Activated T-cell treated with anti-CD3 and anti-CD28 coated beads for 1 hour (primary cell): ENCODE measurements at places on chromosomes 5 and 9.

DNA sequence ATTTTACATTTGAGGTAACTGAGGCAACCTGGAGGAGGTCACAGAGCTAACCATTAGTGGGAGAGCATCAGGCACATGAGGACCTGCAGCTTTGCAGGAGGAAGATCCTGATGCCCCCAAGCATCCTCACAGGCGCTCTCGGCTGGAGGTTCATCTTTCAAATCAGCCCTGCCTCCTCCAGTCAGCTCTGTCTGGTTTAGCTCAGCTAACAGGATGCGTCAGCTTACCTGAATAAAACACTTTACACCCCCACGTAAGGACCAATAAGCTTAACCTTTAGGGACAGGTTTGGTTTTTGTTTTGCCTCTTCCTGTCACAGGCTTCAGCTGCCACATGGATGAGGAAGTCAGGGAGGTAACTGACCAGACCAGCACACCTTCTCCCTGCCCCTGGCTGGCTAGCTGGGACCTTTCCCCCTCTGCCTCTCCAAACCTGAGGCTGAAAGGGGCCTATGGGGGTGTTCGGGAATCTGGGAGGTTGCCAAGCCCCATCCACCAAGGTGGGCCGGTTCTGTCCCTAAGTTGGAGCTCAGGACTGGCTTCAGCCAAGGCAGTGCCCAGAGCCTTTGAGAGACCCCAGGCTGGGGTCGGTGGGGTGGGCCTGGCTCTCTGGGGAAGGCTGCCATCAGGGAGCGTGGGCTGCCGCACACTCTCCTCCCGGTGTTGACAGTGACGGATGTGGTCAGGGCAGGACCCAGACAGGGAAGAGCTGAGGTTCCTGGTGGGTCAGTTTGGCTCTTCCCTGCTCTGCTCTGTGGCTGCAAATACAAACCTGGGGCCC, 20.0 kb upstream of the FCN1 start:
- no peak for DNase-seq

GRCh38 chr9:23567516-23568165, 258.4 kb downstream of the ELAVL2 start:
- DNase-seq: no peak

GRCh38 chr5:41503310-41503709, 7.1 kb downstream of the PLCXD3 start:
- no peak for DNase-seq

DNA sequence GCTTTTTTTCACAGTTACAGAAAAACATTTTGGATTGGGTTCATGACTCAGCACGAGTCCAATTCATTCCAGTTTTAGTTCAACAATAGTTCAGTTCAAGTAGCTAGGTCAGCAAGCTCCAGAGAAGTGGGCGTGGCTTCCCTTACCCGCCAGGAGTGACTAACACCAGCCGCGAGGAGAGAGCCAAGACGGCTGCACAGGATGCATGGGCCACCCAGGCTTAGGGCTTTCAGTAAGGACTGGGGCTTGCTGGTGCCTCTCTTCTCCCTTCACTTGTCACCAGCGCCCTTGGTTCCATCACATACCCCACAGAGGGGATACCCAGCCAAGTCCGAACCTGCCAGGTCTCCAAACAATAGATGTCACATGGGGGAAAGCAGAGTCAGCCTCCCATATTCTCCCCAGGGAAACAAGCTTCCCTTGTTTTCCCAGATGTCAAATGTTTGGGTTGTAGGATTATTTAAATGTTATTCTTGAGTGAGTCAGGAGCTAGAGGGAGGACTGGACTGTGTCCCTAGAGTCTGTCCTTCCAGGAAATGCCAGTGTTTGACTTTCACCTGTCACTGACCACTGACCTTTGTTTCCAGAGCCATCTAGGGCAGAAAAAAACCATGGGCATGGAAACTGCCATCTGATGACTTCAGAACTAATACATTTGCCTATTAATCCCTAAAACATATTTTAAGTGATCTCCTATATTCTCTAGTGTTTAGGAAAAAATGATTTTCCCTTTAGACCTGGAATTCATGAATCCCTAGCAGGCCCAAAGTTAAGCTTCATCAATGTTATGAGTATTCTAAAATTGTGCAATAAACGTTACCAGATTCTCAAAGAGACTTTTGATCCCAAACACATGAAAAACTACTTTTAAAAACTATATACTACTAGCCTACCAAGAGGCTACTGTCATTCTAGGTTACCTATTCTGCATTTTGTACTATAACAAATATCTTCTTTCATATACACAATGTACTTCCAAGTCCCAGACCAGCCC, 51.9 kb downstream of the NIPAL4 start:
- no peak for DNase-seq

DNA sequence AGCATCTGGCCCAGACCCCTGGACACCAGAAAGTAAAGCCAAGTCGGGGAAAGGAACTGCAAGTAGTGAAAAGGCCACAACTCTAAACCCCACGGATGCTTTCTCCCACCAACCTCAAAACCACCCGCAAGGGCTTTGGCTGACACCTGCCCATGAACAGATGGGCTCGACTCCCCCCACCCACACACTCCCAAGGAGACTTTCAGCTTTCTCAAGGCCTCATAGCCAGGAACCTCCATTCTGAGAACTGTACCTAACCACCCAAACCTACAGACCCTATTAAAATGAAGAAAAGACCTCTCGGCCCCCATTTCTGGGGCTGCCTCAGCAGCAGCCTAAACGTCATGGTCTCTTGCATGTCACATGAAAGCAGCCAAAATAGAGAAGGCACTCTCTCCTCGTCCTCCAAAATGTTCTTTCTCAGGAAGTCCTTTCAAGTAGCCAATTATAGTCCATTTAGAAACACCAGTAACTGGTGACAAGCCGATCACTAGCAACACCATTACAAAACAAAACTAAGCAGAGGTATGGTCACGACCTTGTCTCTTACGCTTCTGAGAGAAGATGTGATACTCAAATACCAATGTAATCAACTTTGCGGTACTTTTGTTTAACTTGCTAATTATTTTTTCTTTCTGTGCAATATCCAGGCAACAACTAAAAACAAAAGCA, 2.9 kb downstream of the B4GALT1 start:
- no peak for DNase-seq

- DNase-seq: no peak
Measured at GRCh38 chr5:44321144-44321725, 68.0 kb downstream of the FGF10 start.

- DNase-seq: no peak
Measured at GRCh38 chr9:131997779-131998178, 81.9 kb downstream of the MED27 start.

- no peak for DNase-seq
Measured at GRCh38 chr5:54994628-54995027, 9.2 kb upstream of the ESM1 start.

DNA sequence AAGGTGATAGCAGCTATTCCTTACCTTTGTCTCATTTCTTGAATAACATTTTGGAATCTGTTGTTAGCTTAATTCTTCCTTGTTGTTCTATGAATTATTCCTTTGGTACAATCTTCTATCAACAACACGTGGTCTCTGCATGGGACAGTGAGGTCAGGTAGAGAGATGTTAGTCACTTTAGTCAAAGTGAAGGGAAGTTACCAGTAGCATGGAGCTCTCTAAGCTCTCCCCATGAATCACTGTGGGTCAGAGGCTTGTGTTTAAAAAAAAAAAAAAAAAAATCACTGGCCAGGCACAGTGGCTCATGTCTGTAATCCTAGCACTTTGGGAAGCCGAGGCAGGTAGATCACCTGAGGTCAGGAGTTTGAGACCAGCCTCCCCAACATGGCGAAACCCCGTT, 116.0 kb downstream of the GOLPH3 start:
- no peak for DNase-seq

DNA sequence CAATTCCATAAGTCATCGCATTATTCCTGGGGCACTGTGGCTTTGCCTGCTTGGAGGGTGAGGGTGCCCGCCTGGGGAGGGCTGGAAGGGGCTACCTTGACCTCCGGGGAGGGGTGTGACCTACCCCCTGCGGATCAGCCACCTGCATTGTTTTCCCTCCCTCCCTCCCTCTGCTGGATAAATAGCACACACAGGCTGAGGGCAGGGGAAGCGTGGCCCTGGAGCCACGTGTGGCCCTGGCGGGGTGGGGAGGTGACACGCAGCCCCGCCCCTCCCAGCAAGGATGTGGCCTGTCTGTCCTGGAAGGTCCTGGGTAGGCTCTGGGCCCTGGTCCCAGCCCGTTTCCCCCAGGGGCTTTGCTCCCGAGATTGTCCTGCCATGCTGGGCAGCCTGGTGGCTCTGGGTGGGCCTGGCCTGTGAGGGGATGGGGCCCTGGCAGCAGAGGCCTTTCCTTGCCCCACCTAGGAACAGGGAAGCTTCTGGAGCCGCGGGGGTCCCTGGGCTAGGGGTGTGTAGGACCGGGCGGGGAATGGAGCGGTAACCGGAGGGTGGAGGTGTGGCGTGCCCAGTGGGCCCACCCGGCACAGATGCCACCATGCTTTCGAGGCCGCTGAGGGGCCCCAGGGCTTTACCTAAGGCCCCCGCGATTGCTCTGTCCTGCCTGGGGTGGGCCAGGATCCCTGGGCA, 33.4 kb downstream of the RXRA start:
- DNase-seq: no peak

DNA sequence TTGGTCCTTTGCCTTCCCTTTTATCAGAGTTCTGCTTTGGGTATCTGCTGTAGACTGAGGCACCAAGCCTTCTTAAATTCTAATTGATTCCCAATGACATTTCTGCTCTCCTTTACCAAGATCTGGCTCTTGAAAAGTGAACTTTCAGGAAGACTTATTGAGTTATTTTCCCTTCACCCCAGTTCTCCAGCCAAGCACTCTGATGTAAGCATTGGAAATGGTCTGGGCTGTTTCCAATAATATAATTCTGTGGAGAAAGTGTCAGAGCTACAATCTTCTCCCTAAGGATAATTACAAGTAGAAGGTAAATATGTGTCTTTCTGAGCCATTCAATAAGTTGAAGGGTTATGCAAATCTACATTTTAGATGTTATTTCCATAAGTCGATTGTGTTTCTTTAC, 30.8 kb downstream of the BTF3 start:
- no peak for DNase-seq

DNA sequence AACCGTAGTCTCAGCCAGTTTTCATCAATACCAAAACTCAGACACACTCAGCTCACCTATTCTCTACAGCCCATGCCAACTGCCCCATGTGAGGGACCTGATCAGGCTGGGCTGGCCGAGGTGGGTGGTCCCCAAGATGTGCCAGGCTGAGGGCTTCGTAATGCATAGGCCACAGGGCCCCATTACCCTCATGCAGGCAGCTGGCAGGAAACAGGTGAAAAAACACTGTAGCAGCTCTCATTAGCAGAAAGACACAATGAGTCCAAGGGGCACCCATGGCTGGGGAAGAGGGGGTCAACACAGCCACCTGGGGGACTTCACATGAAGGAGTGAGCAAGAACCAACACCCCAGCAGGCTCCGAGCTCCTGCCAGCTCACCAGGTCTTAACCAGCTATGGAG, 8.2 kb downstream of the IPPK start:
- DNase-seq: no peak

- no peak for DNase-seq
Measured at GRCh38 chr5:146755793-146756192, 122.8 kb downstream of the PPP2R2B start.

DNA sequence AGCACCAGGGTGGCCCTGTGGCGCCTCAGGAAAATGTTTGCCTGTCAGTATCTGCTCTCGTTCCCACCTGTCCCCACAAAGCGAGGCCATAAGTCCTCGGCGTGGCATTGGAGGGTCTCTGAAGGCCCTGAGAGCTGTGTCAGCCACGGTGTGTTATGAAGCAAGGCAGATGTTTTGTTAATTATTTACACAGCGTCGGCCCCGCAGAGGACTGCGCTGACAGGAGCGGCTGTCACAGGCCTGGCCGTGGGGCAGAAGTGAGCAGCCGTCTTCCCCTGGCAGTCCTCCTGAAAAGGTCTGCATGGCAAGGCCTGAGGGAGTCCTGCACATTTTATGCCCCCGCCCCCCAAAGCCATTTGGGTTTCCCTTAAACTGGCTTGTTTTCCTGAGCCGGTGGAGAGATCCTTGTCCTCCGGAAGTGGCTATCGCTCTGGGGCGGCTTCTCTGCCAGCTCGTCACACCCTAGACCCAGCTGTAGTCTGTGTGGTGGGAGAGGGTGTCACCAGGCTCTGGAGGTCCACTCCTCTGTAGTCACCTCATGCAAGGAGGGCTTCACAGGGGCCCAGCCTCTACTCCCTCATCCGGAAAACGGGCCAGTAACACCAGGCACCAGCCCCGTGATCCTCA, 6.2 kb downstream of the NEK6 start:
- no peak for DNase-seq

DNA sequence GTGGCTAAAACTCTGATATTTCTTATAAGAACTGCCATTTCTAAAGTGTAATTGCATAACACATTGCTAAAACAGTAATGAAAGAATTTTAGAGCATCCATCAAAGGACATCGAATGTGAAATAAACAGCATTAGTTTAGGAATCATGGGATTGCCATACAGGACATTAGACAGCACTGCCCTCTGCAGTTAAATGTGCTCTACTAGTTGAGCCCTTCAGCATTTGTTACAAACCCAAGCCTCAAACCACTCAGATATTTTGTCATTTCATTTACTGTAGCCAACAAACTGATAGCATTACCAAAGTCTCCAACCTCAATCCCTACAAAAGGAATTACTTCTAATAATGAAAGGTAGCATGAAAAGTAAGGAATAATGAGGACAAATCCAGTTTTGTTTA, 116.8 kb upstream of the COX7C start:
- no peak for DNase-seq

DNA sequence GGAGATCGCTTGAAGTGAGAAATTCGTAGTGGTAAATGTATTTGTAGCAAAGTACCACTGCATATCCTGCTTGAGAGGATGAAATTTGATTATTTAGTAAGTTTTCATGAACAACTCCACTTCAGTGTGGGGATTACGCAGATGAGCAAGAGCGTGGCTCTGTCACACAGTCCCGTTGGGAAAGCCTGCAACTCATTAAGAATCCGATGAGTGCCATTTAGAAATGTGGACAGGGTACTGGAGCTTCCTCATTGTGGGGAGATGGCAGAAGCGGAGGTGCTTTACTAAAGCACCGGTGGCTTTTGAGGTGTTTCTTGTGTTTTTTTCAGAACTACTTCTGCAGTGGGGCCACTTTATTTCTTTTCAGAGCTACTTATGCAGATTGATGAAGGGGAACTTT, 1.4 kb downstream of the TJP2 start:
- no peak for DNase-seq

GRCh38 chr9:68780380-68780712, 75.3 kb downstream of the PIP5K1B start:
- DNase-seq: no peak

GRCh38 chr9:35835216-35835632, 6.2 kb downstream of the TMEM8B start:
- DNase-seq: no peak

GRCh38 chr9:12882430-12882829, 107.6 kb downstream of the LURAP1L start:
- DNase-seq: no peak

GRCh38 chr9:116749176-116749575, 62.1 kb downstream of the TRIM32 start:
- DNase-seq: no peak

GRCh38 chr5:1005904-1006655, 2.5 kb upstream of the NKD2 start:
- no peak for DNase-seq

GRCh38 chr5:143759396-143760130, 52.4 kb upstream of the HMHB1 start:
- DNase-seq: no peak
